Germinal center (tissue), 1 donor: ENCODE measurements at places on chromosomes 1 and 21.

- DNase-seq: no peak
Observed at GRCh38 chr1:213409208-213409631, 358.2 kb downstream of the RPS6KC1 start.

GRCh38 chr21:42481169-42481568 lies 14.9 kb downstream of the RSPH1 start:
- no peak for DNase-seq

DNA sequence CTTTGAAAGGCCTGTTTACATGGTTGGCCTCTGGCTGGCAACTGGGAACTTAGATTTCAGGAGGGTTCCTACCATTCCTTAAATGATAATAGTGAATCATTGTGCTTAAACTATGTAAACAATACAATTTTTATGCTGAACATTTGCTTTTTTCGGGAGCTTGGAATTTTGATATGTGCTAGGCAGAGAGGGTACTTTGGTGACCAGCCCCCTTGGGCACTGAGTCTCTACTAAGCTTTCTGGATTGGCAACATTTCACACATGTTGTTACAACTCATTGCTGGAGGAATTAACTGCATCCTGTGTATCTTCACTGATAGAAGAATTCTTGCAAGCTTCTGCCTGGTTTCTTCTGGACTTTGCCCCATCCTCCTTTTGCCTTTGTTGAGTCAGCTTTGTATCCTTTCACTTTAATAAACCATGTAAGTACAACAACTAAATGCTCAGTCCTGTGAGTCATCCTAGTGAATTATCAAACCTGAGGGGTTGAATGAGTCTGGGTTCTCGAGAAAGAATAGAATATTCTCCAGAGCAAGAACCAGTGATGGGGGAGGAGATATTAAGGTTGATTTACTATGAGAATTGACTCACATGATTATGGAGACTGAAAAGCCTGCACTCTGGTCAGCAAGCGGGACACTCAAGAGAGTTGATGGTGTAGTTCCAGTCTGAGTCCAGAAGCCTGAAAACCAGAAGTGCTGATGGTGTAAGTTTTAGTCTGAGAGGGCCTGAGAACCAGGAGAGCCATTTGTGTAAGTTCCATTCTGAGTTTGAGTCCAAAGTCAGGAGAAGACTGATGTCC lies 3.1 kb upstream of the SLC16A4 start:
- DNase-seq: no peak

GRCh38 chr1:209619696-209620486 lies 32.3 kb downstream of the LAMB3 start:
- DNase-seq: no peak

DNA sequence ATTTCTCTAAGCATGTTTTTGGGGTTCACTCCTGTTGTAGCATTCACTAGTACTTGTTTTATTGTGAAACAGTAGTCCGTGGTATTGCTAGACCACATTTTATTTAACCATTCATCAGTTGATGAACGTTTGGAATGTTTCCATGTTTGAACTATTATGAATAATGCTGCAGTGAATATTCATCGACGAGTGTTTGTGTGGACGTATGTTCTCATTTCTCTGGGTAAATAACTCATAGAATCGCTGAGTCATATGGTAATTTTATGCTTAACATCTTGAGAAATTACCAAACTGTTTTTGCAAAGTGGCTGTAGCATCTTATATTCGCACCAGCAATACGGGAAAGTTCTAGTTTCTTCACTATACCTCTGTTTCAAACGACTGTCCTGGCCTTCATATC lies 28.0 kb upstream of the KAZN start:
- DNase-seq: no peak

DNA sequence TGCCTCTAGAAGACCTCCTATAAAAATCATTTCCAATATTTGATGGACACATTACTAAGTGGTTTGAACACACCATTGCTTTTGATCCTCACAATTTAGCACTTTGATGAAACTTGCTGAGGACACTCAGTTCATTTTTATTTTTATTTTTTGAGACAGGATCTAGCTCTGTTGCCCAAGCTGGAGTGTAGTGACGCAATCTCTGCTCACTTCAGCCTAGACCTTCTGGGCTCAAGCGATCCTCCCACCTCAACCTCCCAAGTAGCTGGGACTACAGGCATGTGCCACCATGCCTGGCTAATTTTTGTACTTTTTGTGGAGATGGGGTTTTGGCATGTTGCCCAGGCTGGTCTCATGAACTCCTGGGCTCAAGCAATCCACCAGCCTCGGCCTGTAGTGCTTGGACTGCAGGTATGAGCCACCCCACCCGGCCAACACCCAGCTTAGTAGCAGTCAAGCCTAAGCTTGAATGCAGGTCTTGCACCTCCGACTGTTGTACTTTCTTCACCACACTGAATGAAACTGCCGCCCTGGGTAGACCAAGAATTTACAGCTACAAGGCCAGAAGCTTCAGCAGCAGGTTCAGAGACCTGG lies 24.8 kb upstream of the ATP2B4 start:
- DNase-seq: no peak

GRCh38 chr1:216181590-216181989 lies 241.7 kb downstream of the USH2A start:
- DNase-seq: no peak

- DNase-seq: peak; percentile 77
Observed at GRCh38 chr1:175154629-175155472, 37.7 kb downstream of the KIAA0040 start.

DNA sequence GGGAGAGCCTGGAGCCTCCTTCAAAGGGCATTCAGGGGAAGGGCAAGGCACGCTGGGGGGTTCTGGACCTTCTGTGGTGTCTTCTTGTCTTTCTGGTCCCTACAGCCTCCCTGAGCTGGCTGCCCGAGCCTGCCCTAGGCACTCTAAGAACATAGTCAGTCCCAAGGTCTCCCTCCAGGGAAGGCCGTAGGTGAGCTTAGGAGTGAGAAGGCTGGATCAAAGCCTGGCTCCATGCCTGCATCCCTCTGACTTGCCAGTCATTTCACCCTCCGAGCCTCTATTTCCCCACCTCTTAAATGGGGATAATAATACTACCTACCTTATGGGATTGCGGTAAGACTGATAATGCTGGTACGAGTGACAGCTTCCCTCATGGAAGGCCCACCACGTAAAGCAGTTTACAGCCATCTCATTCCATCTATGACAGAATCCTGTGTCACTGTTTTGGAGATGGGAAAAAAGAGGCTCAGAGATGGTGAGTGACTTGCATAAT lies 20.8 kb downstream of the PTPRF start:
- DNase-seq: no peak

- no peak for DNase-seq
Observed at GRCh38 chr1:169620565-169620964, 9.4 kb downstream of the SELP start.

GRCh38 chr21:31382060-31382459 lies 38.0 kb upstream of the TIAM1 start:
- DNase-seq: no peak

DNA sequence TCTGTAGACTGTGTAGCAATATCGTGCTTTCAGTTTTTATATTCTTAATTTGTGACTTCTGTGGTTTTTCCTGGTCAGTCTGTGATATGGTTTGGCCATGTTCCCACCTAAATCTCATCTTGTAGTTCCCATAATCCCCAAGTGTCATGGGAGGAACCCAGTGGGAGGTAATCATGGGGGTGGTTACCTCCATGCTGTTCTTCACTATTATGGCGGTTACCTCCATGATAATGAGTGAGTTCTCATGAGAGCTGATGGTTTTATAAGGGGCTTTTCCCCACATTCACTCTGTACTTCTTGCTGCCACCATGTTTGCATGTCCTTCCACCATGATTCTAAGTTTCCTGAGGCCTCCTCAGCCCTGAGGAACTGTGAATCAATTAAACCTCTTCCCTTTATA lies 169.8 kb downstream of the LEPR start:
- DNase-seq: no peak

GRCh38 chr1:228955691-228956090 lies 220.4 kb downstream of the RHOU start:
- no peak for DNase-seq

DNA sequence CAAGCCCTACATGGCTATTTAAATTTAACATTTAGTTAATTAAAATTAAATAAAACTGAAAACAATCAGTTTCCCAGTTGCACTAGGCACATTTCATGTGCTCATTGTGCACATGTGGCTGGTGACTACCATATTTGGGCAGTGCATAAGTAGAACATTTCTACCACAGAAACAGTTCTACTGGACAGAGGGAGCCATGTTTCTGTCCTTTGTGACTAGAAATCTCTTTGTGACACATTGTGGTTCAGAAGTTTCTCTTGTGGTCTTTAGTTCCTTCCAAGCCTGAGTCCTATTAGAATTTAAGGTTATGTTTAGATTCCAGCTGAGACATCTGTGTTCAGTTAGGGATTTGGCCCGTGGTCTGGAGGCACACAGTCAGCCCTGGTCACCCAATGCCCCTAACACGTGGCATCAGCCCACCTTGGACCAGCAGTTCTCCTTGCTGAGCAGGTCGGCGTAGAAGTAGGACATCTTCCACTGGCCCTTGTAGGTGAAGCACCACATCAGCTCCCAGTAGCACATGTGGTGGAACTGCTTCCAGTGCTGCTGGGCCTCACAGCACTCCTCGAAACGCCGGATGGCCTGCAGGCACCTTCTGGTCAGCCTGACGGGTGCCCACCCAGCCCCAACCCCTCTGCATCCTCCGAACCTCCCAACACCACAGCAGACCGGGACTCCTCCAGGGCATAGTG lies 29.1 kb downstream of the TTC39A start:
- no peak for DNase-seq

- DNase-seq: no peak
Observed at GRCh38 chr1:198357937-198358336, 182.5 kb downstream of the ATP6V1G3 start.

DNA sequence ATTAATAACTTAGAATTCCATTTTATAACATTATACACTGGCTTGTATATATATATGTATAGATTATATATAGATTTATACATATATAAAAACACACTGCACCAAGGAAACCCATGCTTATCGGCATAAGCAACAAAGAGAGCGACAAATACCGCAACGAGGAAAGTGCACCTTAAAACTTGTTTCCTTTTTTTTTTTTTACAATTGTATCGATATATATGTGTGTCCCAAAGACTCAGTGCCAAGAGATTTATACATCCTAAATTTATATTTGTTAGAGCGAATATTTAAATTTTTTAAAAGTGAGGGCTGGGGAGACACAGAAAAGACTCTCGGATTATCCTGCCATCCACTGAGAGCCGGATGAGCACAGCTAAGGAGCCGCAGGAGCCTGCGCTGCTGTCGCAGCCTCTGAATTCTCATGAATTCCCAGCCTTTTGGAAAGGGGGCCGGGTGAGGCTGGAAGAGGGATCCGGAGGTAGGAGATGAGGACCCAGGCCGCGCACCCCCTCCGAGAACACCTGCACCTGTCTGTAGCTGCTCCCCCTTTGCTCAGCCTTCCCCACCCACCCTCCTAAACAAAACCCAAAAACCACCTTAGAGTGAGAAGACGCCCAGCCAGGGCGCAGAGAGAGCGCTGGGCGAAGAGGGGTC lies 5.2 kb downstream of the DMRTA2 start:
- no peak for DNase-seq

- DNase-seq: no peak
Observed at GRCh38 chr21:28309596-28309995, 683.1 kb downstream of the LTN1 start.
